Esophagus squamous epithelium (tissue), 5 donors: ENCODE measurements at places on chromosomes 4 and X. TPM values are rescaled to one million over a fixed set of nuclear protein-coding genes. Genes with fewer than 3 reads are reported as not detected.
A peak's percentile ranks its signal among the peaks of the same experiment; 100 is the strongest.

- DNase-seq, result no peak
- peaks cover 8% of the 10 kb centered on the region for H3K4me1 ChIP-seq
- H3K36me3 ChIP-seq, result no peaks in the 10 kb centered on the region
- H3K27me3 ChIP-seq, result no peaks in the 10 kb centered on the region
Observed at GRCh38 chr4:185108185-185108584, 34.9 kb upstream of the SLC25A4 start.

DNA sequence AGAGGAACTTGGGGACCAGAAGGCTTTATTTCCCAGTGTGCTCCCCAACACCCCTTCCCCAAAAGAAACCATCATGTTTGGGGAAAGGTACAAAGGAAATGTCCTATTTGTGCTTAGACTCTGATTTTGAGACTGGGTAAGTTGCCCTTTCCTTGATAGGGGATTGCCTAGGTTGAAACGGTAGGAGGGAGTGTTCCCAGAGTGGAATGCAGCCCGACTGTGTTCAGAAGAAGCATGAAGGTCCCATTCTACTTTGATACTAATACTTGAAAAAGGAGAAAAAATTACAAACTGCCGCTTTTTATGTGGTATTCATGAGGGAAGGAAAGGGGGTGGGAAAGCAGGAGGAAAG is 32.4 kb upstream of the TMEM131L start:
- H3K4me1 ChIP-seq, result peaks cover 6% of the 10 kb centered on the region
- no peak for DNase-seq
- peak overlapping the region; percentile 29 for H3K4me3 ChIP-seq
- H3K27ac ChIP-seq, result no peak overlapping the region
- no peaks in the 10 kb centered on the region for H3K36me3 ChIP-seq

GRCh38 chr4:30945586-30945985 is 225.4 kb downstream of the PCDH7 start:
- no peaks in the 10 kb centered on the region for H3K27me3 ChIP-seq
- H3K36me3 ChIP-seq, result no peaks in the 10 kb centered on the region
- no peak overlapping the region for H3K4me3 ChIP-seq
- H3K4me1 ChIP-seq, result peaks cover 33% of the 10 kb centered on the region

Gene ZFX
- 88.0 TPM for total RNA-seq

DNA sequence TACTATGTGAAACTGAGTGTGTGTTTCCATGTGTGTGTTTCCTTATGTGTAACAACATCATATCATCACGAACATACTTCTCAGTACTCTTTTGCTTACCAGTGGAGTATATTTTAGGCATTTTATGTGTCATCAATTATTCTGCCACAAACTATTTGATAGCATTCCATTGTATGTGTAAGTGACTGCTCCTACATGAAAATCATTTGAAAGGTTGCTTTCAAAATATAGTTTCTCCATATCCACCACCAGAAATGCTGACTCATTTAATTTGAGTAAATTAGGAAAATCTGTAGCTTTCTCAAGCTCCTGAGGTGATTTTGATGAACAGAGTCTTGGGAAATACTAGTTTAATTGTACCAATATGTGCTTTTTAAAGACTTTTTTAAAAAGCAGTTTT is 376.2 kb downstream of the PCDH18 start:
- H3K27me3 ChIP-seq, result no peaks in the 10 kb centered on the region
- no peak overlapping the region for H3K4me3 ChIP-seq
- DNase-seq, result no peak
- no peak overlapping the region for H3K27ac ChIP-seq
- no peaks in the 10 kb centered on the region for H3K4me1 ChIP-seq

DNA sequence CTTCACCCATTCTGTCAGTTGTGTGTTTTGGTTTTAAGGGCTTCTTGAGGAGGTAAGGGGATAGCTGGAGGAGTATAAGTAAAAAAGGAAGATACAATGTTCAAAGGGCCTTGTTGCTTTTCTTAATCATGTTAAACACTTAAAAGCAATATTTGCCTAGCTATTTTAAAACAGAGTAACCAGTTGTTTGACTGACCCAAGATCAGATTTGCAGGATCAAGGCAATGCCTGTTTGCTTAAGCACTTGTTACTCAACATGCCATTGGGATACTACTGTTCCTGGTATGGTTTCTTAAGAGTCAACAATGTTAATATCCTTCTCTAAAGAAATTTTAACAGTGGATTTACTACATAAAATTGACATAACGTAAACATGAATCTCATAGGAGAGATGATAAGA is 2.6 kb downstream of the DCLK2 start:
- no peak overlapping the region for H3K27ac ChIP-seq
- no peak overlapping the region for H3K4me3 ChIP-seq
- DNase-seq, result no peak
- H3K27me3 ChIP-seq, result no peaks in the 10 kb centered on the region
- H3K36me3 ChIP-seq, result no peaks in the 10 kb centered on the region

GRCh38 chr4:75997081-75997480 is 6.3 kb upstream of the SDAD1 start:
- DNase-seq, result no peak
- H3K36me3 ChIP-seq, result no peaks in the 10 kb centered on the region
- no peak overlapping the region for H3K4me3 ChIP-seq
- H3K4me1 ChIP-seq, result no peaks in the 10 kb centered on the region

Gene GAGE12H
- total RNA-seq, result not detected

GRCh38 chr4:176031922-176032321 is 33.7 kb upstream of the WDR17 start:
- H3K4me1 ChIP-seq, result no peaks in the 10 kb centered on the region
- no peak overlapping the region for H3K27ac ChIP-seq

DNA sequence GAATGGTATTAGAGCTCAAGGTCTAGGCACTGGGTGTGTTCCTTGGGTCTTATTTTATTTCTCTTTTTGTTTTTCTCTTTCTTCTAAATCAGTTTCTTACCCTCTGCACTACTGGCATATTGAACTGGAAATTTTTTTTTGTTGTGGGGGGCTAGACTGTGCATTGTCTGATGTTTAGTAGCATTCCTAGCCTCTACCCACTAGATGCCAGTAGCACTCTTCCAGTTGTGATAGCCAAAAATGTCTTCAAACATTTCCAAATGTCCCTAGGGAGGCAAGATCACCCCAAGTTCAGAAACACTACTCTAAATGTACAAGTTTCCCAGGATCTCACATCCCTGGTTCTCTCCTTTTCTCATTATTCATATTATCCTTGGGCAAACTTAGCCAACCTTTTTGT is 69.8 kb upstream of the AMOT start:
- H3K36me3 ChIP-seq, result no peaks in the 10 kb centered on the region
- H3K4me1 ChIP-seq, result no peaks in the 10 kb centered on the region
- H3K27me3 ChIP-seq, result no peaks in the 10 kb centered on the region

- H3K36me3 ChIP-seq, result no peaks in the 10 kb centered on the region
- H3K27ac ChIP-seq, result no peak overlapping the region
- H3K4me1 ChIP-seq, result peaks cover 20% of the 10 kb centered on the region
- H3K4me3 ChIP-seq, result no peak overlapping the region
Observed at GRCh38 chr4:3283916-3284315, 8.9 kb upstream of the RGS12 start.
